ENCODE measurements at places on chromosomes 12 and 14.
A peak's percentile ranks its signal among the peaks of the same experiment; 100 is the strongest.

DNA sequence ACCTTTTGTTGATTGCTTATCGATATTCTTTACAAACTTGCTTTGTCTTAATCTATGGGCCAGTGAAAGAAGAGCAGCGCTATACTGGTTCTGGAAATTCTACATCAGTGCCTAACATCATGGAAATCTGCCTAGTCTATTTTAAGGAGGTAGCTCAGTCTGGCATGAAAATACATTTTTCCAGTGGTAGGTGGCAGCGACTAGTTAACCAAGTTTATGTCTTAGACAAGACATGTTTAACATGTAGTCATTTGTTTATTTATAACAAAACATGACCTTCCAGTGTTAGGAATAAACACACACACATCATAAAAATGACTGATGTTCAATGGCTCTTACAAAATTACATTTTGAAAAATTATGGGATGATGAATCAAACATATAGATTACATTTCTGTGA, 336.0 kb upstream of the SOX5 start:
- no peaks in the 10 kb centered on the region for H3K36me3 ChIP-seq
- no peak overlapping the region for H3K27ac ChIP-seq
- no peak overlapping the region for H3K4me3 ChIP-seq

DNA sequence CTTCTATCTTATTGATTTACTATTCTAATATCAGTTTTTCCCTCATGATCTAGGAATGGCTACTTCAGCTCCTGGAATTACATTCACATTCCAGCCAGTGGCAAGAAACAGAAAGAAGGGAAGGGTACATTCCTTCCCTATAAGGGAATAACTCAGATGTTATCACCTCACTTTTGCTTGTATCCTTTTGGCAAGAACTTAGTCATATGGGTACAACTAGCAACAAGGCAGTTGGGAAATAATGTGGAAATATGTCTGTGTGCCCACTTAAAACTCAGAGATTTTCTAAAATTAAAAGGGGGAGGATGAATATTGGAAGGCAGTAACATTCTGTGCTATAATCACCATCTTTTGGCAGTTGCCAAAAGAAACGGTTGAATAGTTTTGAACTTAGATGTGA, 85.6 kb downstream of the MSRB3 start:
- no peaks in the 10 kb centered on the region for H3K4me1 ChIP-seq
- no peak overlapping the region for H3K27ac ChIP-seq
- H3K4me3 ChIP-seq: no peak overlapping the region
- no peaks in the 10 kb centered on the region for H3K36me3 ChIP-seq
- DNase-seq: no peak

DNA sequence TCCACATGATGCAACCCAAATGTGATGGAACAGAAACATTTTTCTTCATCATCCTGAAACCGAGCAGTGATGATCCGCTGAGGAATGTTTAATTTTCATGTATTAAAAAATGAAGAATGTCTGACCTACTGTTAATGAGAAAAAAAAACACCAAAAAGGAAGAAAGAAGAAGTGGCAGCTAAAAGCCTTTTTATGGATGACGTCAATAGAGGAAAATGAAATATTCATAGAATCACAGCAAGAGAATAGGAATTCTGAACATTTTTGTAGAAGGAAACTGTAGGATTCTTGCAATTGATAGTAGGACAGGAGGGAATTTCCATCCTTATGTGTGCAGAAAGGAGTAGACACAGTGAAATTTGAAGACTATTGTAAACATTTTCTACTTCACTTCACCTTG, 112.9 kb downstream of the PRKCH start:
- no peak for DNase-seq
- no peaks in the 10 kb centered on the region for H3K27me3 ChIP-seq
- peaks cover 10% of the 10 kb centered on the region for H3K4me1 ChIP-seq
- H3K4me3 ChIP-seq: no peak overlapping the region
- no peak overlapping the region for H3K27ac ChIP-seq

DNA sequence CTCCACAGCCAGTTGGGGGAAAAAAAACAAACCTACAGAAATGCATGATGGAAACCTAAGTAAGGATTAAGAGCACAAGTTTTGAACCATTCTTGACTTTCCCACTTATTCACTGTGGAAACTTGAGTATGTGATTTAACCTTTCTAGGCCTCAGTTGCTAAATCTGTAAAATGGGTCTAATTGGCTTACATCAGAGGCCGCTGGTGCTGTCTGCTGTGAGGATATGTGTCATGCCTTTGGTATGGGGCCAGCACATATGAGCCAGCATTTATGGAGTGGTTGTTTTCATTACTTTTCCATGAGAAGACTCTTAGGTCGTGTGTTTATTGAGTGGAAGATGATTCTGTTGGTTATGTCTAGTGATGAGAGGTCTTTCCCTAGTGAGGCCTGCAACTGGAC, 102.4 kb downstream of the ESR2 start:
- no peak overlapping the region for H3K4me3 ChIP-seq
- peaks cover 37% of the 10 kb centered on the region for H3K36me3 ChIP-seq
- no peaks in the 10 kb centered on the region for H3K4me1 ChIP-seq

DNA sequence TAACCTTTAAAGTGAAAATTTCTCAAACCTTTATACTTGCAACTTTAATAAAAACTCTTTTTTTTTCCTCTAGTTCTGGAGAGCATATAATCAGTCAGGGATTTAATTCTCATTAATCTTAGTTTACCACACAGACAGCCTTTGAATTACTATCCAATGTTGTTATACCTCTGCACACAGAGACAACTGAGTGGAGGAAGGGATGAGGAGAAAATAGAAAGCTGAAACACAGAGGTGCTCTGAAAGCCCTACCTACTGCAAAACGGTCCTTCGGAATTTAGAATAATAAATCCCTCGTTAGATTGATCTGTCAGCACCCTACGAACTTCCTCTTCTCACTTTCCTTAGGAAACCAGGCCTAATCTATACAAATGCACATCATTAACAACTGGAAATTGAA, 122.1 kb downstream of the STXBP6 start:
- H3K27ac ChIP-seq: no peak overlapping the region
- no peak for DNase-seq
- H3K27me3 ChIP-seq: peaks cover 37% of the 10 kb centered on the region
- H3K4me3 ChIP-seq: no peak overlapping the region
- H3K4me1 ChIP-seq: peaks cover 6% of the 10 kb centered on the region

DNA sequence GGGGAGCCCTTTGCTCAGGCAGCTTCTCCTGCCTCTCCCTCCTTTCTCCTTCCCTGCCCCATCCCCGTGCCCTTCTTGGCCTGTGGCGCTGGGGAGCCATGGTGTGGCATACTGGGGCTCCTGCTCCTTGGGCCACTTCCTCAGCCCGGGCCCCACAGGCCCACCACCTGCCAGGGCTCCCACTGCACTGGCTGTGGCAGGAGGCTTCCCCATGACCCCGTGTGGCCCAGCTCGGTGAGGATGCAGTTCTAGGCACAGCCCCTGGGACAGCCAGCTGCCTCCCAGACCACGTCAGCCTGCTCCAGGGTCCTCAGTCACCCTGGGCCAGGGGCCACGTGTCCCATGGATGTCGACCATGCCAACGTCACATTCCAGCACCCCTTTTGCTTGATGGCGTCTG, 13.0 kb upstream of the AMN start:
- no peaks in the 10 kb centered on the region for H3K4me1 ChIP-seq
- no peak for DNase-seq
- peaks cover 24% of the 10 kb centered on the region for H3K36me3 ChIP-seq

GRCh38 chr14:66046035-66046434, 440.1 kb upstream of the CCDC196 start:
- H3K4me3 ChIP-seq: peak overlapping the region; percentile 36
- no peak for DNase-seq
- H3K27ac ChIP-seq: no peak overlapping the region
- peaks cover 8% of the 10 kb centered on the region for H3K4me1 ChIP-seq
- no peaks in the 10 kb centered on the region for H3K27me3 ChIP-seq
- no peaks in the 10 kb centered on the region for H3K36me3 ChIP-seq

- no peaks in the 10 kb centered on the region for H3K27me3 ChIP-seq
- H3K27ac ChIP-seq: no peak overlapping the region
- no peak overlapping the region for H3K4me3 ChIP-seq
- no peak for DNase-seq
These were observed 42.2 kb downstream of the CSRP2 start for GRCh38 chr12:76836633-76837032.

DNA sequence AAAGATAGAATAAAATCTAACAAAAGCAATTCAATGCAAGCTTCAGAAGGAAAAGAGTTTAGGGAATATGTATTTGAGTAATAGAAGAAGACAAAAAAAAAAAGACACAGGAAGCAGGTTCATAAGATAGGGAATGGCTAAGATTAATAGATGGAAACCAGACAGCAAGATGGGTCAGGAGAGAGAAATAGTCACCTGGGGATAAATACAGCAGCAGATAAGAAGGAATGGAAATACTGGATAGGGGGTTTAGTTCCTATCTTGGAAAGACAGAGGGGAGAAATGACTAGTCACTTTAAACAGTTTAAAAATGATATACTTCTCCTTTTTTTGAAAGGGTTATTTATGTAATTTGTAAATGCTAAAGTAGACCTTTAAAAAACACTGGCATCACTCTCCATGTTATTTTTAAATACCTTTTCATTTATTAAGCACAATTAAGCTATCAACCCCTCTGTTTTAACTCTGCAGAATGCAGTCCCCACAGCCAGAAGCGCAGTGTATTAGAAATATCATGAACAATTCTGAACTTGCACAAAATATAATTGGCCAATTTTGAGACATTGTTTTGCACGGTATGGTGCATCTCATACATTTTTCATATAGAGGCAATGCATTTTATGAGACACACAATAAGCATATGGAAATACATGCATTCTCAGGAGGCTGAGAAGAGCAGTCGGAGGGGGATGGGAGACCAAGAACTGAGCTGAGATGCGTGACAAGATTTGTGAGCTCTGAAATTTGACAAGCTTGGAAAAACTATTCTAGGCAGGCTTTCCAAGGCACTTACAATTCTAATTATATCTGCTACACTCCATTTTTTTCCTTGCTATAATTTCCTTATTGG, 303.4 kb upstream of the PRICKLE1 start:
- H3K4me1 ChIP-seq: no peaks in the 10 kb centered on the region
- no peaks in the 10 kb centered on the region for H3K27me3 ChIP-seq
- H3K4me3 ChIP-seq: no peak overlapping the region
- H3K36me3 ChIP-seq: no peaks in the 10 kb centered on the region
- peak overlapping the region; percentile 11 for H3K27ac ChIP-seq
- no peak for DNase-seq

GRCh38 chr12:6358881-6359280, 16.5 kb downstream of the SCNN1A start:
- H3K4me3 ChIP-seq: no peak overlapping the region
- H3K36me3 ChIP-seq: no peaks in the 10 kb centered on the region
- no peaks in the 10 kb centered on the region for H3K4me1 ChIP-seq
- no peaks in the 10 kb centered on the region for H3K27me3 ChIP-seq

DNA sequence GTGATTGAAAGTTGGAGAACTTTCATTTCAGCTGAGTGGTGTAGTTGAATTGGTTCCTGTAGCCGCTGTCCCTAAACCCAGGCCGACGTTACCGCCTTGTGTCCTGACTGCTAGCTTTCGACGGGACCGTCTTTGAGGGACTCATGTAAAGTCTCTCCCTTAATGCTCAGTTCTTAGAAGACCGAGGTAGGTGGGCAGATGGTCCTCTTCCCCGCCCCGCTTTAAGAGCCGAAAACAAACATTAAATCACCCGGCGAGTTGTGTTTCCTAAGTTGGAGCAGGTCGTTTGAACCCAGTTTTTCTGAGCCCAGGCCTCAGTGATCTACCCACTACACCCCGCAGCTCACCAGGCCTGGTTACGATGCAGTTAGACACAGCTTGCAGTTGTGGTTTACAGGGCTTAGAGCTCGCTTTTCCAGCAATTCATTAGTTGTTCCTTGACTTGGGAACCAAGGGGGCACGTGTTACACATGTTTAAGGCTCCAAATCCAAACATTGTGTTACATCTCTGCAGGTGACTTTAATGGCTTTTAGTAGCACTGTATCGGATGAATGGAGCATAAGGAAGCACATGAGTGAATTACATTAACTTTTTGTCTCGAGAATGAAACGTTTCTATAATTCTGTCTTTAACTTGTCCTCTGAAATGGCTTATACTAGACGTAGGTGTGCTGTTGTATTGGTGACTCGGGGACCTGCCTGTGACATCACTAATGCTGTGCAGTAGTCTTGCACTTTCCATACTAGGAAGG, 790 bp downstream of the NEDD1 start:
- no peaks in the 10 kb centered on the region for H3K4me1 ChIP-seq
- peak overlapping the region; percentile 93 for H3K4me3 ChIP-seq
- H3K27me3 ChIP-seq: no peaks in the 10 kb centered on the region
- peaks cover 6% of the 10 kb centered on the region for H3K36me3 ChIP-seq
- peak overlapping the region; percentile 9 for H3K27ac ChIP-seq
- peak; percentile 84 for DNase-seq

- H3K27me3 ChIP-seq: no peaks in the 10 kb centered on the region
- H3K36me3 ChIP-seq: peaks cover 33% of the 10 kb centered on the region
- H3K27ac ChIP-seq: no peak overlapping the region
- no peak overlapping the region for H3K4me3 ChIP-seq
These were observed 39.7 kb downstream of the PPTC7 start for GRCh38 chr12:110543252-110543959.

DNA sequence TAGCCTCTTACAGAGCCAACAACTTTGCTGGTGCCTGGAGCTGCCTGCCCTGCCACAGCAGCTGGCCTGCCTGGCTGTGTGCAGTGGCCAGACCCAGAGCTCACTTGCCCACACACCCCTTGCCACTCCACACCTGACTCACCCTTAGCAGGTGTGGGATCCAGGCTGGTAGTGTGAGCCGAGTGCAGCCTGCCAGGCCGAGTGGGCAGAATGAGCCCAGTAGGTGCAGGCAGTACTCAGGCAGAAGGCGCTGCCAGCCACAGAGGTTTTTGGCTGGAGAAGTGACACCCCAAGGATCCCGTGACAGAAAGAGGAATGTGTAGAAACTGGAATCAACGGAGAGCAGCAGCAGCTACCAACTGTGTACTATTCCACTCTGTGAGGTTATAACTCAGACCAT, 29.8 kb upstream of the PYGL start:
- no peaks in the 10 kb centered on the region for H3K27me3 ChIP-seq
- no peaks in the 10 kb centered on the region for H3K36me3 ChIP-seq
- no peak overlapping the region for H3K27ac ChIP-seq
- no peak for DNase-seq
- H3K4me3 ChIP-seq: no peak overlapping the region

DNA sequence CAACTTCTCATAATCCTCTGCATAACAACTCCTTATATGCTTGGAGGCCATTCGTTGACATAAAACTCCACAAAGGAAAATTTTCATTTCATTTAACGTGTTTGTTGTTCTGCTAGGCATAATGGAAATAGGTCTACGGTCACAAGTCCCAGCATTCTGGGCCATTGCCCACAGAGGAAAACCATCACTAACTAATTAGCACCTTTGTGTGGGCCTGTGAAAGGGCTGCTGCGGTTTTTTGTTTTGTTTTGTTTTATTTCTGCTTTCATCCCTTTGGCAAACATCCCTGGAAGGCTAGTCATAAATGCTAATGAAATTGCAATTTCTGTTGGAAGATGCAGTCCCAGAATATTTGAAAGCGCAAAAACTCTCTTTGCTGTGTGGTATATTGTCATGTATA, 180.3 kb downstream of the RMST start:
- no peaks in the 10 kb centered on the region for H3K36me3 ChIP-seq
- no peak for DNase-seq
- H3K4me3 ChIP-seq: no peak overlapping the region
- no peak overlapping the region for H3K27ac ChIP-seq
- H3K4me1 ChIP-seq: peaks cover 17% of the 10 kb centered on the region
- no peaks in the 10 kb centered on the region for H3K27me3 ChIP-seq
